ENCODE measurements at places on chromosomes 2 and 18.

GRCh38 chr2:26161926-26162325 lies 11.0 kb upstream of the GAREM2 start:
- DNase-seq, result no peak

DNA sequence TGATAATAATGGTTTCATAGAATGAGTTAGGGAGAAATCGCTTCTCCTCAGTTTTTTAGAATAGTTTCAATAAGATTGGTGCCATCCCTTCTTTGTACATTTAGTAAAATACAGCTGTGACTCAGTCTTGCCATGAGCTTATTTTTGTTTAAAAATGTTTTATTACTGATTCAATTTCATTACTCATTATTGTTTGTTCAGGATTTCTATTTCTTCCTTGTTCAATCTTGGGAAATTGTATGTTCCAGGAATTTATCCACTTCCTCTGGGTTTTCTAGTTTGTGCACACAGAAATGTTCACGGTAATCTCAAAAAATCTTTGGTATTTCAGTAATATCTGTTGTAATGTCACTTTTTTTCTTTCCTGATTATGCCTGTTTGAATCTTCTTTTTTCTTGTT lies 371.5 kb upstream of the SETBP1 start:
- DNase-seq, result no peak

DNA sequence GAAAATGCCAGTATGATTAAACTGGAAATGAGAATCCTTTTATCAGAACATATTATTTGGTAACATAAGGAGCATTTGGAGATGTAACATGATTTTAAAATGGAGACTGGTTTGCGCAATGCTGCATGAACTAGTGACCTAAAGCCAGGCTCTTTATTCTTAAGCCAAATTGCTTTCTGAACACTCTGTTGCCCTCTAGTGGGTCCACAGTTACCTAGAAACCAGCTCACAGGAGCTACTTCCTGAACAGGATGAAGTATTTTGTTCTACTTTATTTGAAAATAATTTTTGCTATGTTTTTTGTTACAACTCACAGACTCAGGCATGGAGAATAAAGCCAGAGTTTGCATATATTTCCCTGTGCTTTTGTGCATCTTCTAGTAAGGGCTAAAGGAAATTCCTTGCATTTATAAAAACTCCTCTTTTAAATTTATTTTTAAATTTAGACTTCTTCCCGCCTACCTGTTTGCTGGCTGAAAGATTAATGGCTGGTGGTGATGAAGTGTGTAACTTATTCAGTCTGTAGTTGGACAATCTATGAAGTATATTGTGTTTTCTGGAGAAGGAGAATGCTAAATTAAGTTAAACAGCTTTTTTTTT lies 146.7 kb downstream of the PARD3B start:
- peak; percentile 70 for DNase-seq

DNA sequence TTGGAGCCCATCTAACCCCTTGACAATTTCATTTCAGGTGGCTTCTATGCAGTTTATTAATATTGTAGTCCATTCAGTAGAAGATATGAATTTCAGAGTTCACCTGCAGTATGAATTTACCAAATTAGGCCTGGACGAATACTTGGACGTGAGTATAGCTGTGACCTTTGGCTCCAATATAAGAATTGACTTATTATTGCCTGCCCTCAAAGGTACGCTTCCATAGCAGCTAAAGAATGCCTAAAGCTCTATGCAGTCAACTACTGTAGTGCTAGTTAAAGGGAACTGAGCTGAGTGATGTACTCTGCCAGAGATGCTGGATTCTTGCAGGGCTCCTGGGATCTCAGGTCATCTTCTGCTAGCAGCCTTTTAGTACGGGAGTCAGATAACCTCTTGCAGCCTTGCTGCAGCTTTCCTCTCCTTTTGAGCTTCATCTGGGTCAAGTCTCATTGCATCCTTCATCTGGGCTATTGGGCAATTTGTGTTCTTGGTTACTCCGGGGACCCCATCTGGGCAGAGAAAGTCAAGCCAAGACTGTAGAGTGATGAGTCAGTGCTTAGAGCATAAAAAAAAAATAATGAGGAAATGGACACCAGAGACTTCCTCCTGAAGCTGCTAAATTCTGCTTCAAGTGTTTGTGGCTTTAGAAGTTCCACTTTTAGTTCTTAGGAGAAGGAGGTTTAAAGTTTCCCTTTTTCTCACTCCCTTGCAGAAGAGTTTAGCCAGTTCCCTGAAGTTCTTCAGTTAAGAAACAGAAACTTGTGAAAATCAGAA lies 105.6 kb downstream of the PRPF40A start:
- no peak for DNase-seq

GRCh38 chr2:55150834-55151233 lies 81.3 kb downstream of the CLHC1 start:
- DNase-seq, result no peak

- no peak for DNase-seq
These were observed 1102.1 kb upstream of the KLHL29 start for GRCh38 chr2:22282916-22283315.

GRCh38 chr2:151040039-151040438 lies 221.6 kb downstream of the RBM43 start:
- DNase-seq, result no peak

GRCh38 chr2:96260387-96261260 lies 5.2 kb downstream of the TMEM127 start:
- DNase-seq, result peak; percentile 21

GRCh38 chr18:55249550-55249949 lies 290.3 kb upstream of the CCDC68 start:
- no peak for DNase-seq

DNA sequence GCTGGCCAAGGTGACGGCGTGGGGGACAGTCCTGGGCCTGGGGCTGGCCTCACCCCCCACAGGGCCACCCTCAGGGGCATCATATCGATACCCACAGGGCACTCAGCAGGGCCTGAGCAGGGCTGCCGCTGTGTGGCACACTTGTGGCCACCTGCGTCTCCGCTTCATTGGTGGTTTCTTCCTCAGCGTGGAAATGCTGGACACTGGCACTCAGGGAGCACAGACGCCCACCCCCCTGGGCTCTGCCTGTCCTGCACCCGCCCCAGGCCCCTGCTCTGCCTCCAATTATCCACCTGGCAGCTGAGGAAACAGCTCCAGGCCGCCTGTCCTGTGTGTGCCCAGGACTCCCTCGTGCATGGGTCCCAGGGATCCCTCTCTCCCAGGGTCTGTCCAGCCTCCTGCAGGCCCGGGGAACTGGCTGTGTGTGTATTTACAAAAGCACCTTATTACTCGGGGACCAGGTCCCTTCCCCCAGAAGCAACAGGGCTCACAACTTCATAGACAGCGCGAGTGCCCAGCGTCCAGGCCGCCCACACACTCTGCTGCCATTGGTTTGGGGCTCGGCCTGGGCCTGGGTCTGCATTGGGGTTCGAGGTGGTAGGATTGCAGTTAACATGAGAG lies 13.1 kb downstream of the CROCC2 start:
- DNase-seq, result no peak

- no peak for DNase-seq
These were observed 39.9 kb downstream of the SP110 start for GRCh38 chr2:230179907-230180306.

DNA sequence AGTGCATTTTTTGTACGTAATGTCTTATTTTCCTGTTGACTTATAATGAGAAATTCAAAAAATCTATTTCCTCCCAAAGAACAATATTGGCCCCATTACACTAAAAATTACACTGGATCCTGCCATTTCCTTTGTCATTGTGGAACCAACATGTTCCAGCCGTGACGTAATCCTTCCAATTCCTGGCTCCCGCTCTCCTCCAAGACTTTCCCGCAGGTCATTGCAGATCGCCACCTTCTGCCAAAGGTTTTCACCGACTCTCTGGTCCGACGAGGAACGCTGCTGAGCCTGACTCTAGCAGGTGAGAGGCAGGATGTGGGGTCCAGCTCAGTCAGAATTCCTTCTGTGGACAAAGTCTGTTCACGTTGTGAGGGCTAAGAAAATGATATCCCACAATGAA lies 38.0 kb downstream of the PTGR3 start:
- DNase-seq, result no peak

GRCh38 chr2:224584785-224585210 lies 365 bp downstream of the CUL3 start:
- peak; percentile 20 for DNase-seq

DNA sequence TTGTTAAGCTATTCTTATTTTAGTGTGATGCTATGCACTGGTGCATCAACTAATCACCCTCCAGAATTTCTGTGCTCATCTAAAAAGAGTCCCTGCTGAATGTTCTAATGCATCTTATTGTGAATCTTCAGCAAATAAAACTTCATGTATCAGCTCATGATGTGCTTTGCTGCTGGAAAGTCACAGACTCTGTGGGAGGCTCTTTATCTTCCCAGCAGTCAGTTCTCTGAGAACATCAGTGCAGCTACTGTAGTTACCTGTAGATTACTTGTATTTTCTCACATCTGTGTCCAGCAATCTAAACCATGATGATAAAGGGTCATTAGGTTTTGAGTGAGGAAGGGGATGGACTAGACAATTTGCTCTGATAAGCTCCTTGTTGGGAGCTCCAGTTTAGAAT lies 141.6 kb upstream of the SP3 start:
- DNase-seq, result no peak

GRCh38 chr18:24003903-24004640 lies 10.5 kb upstream of the TTC39C start:
- no peak for DNase-seq

DNA sequence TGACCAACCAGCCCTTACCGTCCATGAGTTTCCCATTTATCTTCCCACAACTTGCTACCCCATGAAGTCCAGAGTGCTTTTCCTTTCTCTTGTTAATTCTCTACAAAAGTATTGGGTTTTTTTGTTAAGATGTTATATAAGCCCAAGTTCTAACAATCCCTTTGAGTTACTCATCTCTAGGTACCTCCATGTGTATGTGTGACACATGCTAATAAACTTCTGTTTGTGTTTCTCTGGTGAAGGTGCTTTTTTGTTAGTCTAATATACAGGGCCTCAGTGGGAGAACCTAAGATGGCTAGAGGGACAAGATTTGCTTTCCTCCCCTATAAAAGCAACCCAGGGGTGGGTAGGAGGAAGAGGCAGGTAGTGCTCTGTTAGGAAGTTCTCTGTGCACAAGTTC lies 31.8 kb upstream of the RMDN2 start:
- no peak for DNase-seq

DNA sequence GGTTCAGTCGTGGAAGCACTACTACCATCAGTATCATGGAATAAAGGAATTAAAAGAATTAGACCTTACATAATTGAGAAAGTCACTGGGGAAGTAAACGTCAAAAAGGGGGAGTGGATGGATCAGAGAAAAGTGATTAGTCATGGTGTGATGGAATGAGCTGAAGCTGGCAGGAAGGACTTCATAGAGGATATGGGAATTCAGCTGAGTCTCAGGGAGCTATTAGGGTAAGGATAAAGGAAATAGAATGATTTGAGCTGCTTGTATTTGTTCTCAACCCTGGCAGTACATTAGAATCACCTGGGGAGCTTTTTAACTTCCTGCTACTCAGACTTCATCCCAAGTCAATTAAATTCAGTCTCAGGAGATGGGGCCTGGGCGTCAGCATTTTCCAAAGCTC lies 53.4 kb upstream of the SETBP1 start:
- no peak for DNase-seq

- no peak for DNase-seq
These were observed 189.4 kb downstream of the ALK start for GRCh38 chr2:29731948-29732347.

GRCh38 chr2:229098801-229099200 lies 172.3 kb downstream of the PID1 start:
- DNase-seq, result no peak

DNA sequence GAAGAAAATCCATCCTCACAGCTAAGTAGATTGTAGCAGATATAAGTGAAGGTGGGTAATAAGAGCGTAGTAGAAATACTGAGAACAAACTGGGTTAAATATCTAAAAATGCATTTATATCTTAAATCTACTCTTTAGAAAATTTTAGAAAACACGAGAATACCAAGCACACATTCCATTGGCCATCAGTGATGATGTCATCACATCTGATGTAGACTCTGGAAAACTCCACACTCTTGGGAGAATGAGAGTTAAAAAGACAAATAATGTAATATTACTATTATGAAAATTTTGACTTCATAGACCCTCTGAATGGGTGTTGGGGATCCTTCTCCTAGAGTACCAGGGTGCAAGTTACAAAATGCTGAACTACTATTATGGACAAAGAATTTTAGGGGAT lies 3.7 kb downstream of the RIOK3 start:
- no peak for DNase-seq

DNA sequence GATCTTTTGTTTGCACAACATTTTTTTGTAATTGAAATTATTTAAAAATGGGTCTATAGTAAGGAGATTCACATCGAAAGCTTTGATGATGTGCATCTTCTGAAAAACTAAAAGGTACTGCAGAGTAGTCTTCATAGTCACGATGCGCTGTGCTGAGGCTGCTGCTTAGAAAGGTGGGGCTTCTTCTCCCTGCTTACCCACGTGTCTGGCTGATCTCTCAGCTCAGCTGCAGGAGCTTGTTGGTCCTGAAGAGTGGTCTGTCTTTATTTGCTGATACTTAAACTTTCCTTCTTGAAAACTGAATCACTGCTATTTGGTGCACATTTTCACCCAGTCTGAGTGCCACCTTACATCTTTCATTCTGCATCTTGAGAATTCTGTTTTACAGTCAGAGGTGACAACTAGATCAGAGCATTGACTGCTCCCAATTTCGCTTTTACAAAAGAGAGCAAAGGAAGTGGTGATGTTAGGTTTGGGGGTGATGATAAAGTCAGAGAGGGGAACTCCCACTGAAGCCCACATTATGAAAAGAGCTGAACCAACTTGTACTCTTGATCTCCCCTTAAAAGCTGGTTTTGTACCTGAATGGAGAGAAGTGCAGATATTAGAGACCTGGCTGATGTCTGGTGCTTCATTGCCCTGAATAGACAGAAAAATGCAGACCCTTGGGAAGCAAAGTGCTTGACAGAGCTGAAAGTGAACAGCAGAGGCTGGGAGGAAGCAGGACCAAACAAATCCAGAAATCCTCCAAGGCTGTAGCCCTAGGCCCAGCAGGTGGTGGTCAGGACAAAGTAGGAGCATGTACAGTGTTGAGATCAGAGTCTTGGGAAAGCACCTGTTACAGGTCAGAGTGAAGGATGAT lies 984.5 kb downstream of the TSN start:
- no peak for DNase-seq

GRCh38 chr2:152565884-152566727 lies 151.2 kb downstream of the PRPF40A start:
- DNase-seq, result no peak

DNA sequence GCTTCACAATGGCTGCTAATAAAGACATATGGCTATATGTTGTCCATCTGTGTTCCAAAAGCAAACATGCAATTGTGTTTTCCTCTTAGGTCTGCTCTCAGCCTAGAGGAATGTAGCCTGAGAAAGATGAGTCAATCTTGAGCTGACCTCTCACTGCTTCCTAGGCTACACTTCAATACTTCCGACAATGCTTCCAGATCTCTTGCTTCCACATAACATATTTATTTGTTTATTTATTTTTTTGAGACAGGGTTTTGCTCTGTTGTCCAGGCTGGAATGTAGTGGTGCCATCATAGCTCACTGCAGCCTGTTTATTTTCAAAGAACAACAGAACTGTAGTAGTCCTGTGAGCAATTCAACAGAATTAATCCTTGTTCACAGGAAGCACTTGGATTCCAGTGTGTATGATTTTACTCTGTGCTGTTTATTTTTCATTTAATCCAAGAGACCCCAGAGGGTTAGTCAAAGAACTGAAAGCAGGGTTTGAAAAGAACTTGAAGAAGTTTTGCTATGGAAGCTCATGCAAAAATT lies 437.9 kb downstream of the TXNL1 start:
- no peak for DNase-seq

- DNase-seq, result peak; percentile 13
These were observed 130.9 kb downstream of the TMEM17 start for GRCh38 chr2:62375113-62375420.
